ENCODE measurements at places on chromosomes 3 and 15.

DNA sequence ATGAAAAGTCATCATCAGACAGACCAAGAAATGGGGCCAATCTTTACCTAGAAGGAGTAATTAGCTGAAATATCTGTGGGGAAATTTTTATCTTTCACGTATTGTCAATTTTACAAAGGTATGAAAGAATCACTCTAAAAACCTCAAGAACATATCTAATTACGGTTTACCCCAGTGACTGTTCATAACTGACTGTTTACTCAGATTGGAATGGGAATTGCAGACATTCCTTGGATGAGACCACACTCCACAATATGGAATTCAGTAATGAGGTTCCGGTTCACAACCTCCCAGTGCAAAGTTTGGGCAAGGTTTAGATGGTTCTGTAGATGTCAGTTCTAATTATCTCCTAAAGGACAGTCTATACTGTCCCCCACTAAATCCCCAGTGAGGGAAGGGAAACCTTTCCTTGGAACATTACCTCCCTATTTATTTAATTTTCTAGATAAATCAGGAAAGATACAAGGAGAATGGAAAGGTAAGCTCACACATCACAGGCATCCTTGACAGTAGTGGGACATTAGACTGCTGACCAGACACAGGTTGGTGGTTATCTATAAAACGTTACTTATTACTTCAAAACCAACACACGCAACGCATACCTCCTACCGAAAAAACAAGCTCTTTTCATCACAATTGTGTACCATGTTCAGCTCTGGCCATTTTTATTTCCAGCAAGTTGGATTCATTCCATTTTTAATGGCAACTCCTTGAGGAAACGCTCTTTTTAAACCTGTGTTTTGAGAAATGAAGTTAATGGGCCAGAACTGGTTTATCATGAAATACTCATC, 129.9 kb downstream of the RORA start:
- DNase-seq, result no peak

GRCh38 chr3:115169808-115170207, 22.7 kb upstream of the ZBTB20 start:
- peak; percentile 25 for DNase-seq

DNA sequence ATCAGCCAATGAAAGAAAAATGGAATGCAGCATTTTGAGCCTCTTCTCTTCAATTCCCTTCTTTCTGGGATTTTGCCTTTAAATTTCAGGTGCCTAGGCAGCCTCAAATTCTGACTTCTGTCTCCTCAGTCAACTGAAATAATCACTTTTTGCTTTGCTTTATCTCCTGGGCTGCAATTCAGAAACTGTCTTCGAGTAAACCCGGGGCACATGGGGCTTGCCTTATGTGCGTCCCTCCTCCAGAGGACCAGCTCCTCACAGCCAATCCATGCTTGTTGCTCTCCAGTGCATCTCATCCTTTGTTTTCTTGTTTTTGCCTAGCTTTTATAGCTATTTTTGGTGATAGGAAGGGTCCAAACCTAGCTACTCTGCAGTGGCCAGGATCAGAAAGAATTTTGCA, 8.8 kb downstream of the RTP3 start:
- no peak for DNase-seq

DNA sequence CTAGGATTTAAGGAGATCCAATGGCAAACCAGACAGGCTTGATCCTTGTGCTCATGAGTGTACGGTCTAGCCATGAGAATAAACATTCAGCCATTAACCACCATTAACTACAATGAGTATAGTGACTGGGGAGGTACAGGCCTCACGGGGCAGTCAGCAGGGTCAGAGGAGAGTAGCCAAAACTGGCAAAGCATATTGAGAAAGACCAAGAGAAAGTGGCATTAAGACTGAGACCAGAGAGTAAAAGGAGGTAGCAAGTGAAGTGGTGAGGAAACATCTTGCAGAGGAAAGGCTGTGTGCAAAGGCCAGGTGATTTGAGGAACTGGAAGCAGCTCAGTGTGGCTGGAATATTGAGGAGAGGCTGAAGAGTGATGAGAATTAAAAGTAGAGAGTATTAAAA, 407.2 kb upstream of the LMCD1 start:
- DNase-seq, result no peak

DNA sequence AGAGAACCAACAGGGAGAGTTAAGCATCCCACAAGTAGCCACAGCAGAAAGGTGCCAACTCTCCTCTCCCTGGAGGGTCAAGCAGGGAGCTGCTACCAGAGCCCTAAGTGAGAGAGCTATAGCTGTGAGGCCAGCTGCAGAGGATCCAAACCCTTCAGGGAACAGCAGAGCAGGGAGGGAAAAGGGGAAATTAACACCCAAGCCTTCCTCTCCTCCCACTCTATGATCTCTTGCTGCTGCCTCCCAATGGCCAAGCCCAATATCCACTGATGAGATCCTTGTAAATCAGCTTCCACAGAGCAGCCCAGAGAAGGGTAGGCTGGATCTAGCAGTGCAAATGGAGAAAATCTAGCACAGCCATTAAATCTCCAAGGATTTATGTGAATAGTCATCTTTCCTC, 68.2 kb upstream of the THBS1 start:
- no peak for DNase-seq

GRCh38 chr3:82294609-82295008, 533.2 kb upstream of the GBE1 start:
- no peak for DNase-seq

GRCh38 chr15:67050062-67050461, 15.3 kb upstream of the SMAD3 start:
- no peak for DNase-seq

DNA sequence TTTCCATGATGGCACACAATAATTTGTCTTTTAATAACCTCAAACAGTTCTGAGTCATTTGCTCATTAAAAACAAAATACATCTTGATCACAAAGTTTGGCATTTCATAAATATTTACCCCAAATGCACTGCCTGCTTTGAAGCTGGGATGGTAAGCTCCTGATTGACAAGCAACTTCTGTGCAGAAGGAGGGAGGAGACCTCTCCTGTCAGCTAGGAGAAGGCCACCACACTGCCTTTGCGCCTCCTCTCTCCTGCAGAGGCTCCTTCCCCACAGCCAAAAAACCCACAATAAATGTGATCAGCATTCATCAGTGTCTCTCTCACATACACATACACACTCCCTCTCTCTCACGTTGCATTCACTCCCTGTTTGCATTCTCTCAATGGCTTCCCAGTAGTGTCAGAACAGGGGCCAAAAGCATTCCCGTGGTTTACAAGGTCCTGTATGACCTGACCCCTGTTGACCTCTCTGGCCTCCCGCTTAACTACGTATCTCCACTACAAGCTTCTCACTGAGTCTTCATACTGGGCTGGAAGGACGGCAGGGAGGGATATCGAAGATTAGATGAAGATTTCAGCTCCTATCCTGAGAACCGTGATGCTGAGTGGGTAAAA, 216.4 kb downstream of the FOXP1 start:
- DNase-seq, result no peak

- DNase-seq, result peak; percentile 11
Measured at GRCh38 chr3:124467980-124468902, 262.0 kb upstream of the UMPS start.

DNA sequence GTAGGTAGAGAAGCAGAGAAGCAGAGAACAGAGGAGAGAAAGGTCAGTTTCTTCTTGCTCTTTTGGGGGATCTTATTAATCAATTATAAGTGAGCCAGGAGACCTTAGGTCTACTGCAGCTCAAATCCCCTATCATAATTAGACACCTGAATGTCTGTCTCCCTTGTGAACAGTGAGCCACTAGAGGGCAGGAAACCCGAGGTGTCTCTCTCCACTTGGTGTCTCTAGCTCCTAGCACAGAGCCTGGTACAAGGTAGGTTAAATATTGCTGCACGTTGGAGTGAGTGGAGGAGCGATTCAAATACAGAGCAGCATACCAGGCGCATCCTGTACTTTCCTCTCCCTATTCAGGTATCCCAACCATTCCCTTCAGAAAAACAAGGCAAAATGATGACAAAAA, 2.0 kb upstream of the ST8SIA2 start:
- DNase-seq, result no peak

DNA sequence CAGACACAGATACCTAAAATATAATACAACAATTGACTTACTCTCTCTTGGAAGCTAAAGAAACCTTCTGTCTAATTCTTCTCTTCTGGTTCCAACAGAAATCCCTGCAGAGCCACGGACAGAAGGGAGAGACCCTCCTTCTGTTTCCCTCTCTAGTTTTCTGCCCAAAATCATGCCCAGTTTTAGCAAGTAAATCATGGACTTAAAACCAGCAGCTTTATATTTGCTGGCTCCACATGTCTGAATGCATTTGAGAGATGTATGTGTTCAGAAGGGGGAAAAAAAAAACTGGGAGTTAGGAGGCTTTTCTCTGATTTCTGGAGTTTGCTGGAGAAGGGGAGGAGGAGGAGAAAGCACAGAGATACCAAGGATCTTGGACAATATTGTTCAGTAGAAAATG, 147.1 kb downstream of the LSAMP start:
- no peak for DNase-seq

DNA sequence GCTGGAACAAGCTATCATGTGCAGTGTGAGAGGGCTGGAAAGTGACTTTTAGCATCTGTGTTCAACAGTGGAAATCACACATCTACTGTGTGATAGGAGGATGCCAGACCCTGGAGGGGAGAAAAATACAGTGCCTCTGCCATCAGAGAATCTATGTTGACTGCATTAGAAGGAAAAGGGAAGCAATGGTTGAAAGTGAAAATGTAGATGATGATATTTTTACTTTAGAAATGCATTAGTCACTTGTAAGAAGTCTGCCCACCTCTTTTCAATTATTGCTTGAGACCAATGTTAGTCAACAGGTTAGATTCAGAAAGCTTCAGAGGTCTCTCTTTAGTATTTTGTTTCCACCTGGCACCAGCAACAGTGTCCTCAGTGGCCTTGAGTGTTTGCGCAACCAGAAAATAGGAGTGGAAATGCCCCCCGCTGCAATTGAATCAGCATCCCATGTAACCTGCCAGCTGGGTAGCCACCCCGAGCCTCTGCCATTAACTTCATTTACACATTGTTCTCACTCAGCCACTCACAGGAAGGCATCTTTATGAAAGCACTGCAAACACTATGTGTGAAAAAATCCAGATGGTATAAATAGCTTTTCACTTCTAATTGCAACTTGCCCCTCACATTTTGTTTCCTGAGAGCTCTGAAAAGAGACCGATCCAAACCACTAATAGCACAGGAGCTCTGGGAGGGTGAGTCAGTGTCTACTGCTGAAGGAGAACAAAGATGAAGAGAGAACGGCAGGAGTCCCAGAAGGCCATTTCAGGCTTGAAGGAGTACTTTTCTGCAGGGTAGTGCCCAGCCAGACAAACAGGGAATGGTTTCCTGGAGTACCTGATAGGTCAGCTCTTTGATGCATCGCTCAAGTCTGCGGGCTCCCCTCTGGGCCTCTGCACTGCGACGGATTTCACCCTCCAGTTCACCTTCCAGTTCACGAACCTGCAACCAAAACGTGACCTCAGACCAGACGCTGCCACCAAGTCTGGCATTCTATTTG, 92.1 kb downstream of the HHLA2 start:
- DNase-seq, result no peak

DNA sequence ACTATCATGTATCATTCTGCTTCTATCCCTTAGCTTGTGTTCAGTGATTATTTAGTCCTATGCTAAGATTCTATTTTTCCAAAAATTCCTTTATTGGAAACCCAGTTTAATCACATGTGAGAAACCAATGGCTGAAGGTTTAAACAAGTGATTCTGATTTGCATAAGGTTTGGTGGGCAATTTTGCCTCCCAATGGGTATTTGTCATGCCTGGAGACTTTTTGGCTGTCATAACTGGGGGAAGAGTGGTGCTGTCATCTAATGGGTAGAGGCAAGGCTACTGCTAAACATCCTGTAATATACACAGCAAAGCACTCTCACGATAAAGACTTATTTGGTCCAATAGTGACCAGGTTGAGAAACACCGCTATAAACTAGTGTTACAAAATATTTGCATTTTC, 148.7 kb downstream of the ALCAM start:
- DNase-seq, result no peak

DNA sequence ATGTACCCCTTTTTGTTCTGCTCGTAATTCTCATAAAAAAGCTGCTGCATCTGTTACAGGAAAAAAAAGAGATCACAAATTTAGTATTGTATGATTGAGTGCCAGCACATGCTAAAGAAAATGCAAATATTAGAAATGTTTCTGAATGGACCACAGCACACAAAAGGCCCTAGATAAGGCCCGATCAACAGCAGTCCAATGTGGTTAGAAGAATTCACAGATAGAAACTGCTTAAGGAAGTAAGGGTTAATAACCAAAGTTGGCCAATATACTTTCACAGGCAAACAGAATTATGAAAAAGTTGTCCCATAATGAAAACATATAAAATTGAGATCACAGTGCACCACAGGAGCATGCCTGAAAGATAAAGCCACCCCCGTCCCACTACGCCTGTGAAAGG, 72.9 kb downstream of the CHSY1 start:
- no peak for DNase-seq

DNA sequence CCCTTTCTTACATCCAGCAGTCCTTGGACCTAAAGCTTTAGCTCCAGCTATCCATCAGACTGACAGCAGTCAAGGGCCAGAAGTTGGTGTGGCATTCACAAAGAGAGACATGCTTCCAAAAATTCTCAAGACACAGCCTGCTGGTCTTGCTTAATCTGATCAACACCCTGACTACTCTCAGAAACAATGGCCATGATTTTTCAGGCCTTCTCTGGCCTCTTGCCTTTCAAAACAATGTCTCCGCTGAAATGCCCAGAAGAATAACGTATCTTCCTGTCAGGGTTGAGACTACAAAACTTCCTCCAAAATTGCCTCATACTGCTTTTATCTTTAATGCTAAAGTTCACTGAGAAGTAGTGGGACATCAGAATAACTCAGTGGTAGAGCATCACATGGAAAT, 205.4 kb upstream of the SETMAR start:
- no peak for DNase-seq

DNA sequence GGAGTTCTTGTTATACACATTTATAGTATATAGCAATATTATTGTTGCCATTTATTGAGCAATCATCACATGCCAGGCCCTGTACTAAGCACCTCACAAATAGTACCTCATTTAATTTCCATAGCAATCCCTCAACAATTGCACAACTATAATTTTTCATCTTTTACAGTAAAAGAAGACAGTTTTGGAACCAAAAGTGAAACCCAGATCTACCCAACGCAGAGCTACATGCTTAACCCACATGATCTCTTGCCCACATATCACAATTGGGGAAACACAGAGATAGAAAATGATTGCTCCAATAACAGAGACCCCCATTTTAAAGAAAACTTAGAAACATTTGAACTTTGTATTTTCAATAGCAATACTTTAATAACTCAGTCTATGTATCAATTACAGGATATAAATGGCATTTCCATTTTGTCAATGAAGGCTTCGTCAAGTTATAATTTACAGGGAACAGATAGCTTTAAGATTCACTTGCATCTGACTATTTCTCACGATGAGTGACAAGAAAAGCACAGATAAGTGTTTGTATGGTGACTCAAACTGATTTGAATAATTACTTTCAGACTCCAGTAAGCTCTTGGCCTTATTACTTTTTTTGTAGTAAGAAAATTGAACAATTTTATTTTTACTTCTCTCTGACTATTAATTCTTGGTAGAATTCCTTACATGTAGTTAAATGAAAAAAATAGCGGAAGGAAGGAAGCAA, 38.7 kb upstream of the CCDC50 start:
- no peak for DNase-seq

- DNase-seq, result peak; percentile 54
Measured at GRCh38 chr15:90598031-90598577, 68.4 kb downstream of the CRTC3 start.

Measured in CD4-positive, alpha-beta T cell treated with Interferon alpha-2 for 1 hour (primary cell).